ENCODE measurements at places on chromosomes 13 and 19.

- DNase-seq: no peak
These were observed 8.3 kb downstream of the CAMSAP3 start for GRCh38 chr19:7603919-7604318.

DNA sequence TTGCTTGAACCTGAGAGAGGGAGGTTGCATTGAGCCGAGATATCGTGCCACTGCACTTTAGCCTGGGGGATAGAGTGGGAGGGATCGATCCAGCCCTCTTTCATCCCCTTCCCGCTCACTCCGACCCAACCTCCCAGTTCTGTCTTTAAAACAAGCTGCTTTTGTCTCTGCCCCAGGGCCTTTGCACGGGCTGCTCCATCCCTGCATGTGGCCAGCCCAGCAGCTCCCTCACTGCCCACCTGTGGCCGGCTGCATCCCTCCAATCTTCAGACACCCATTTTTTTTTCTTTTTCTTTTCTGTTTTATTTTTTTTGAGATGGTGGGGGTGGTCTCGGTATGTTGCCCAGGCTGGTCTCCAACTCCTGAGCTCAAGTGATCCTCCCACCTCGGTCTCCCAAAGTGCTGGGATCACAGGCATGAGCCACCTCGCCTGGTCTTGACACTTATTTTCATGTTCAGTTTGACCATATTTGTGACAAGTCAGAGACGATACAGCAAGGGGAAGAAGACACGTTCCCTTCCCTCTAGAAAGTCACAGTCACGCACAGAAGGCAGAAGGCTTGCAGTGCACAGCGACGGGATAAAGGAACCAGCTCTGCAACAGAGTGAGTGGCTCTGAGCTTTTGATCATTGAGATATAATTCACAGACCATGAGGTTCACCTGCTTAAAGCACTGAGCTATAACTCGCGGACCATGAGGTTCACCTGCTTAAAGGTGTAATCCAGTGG lies 31.8 kb downstream of the EFNA2 start:
- no peak for DNase-seq

GRCh38 chr13:40236566-40237168 lies 429.8 kb downstream of the FOXO1 start:
- DNase-seq: no peak

- DNase-seq: no peak
These were observed 14.6 kb upstream of the EEF1AKMT1 start for GRCh38 chr13:20788312-20788711.

- no peak for DNase-seq
These were observed 611.1 kb downstream of the TBC1D4 start for GRCh38 chr13:74870865-74871264.
